ENCODE measurements at places on chromosomes 4 and X.

DNA sequence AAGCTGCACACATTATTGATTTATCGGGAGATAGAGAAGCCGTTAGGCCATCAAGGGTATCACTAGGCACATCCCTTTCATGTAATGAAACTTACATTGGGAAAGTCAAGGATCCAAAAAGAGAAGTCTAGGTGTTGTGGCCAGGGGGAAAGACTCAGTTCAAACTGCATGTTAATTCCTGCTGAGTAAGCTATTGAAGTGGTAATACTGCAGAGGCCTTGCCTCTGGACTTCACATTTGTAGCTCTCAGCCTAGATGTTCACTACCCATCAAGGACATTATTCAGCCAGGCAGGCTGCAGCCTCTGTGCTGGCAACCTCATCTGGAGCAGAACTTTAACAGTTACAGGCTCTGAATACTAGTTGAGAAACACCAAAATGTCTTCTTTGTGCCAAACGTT is 2094.5 kb upstream of the AGA start:
- DNase-seq, result no peak

GRCh38 chr4:140098455-140099160 is 55.4 kb downstream of the MAML3 start:
- no peak for DNase-seq

DNA sequence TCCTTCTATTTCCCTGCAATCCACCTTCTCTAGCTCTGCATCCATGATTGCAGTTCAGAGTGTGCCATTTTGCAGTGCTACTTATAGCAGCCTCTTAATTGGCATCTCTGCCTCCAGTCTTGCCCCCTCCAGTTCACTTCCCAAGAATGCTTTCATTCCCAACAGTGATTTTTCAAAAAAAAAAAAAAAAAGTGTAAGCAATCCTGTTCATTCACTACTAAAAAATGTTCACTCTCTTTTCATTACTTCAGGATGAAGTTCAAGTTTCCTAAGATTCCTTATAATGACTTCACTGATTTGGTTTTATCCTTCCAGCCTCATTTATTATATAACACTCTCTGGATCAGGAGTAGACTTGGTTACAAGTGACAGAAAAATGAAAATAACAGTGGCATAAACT is 124.7 kb upstream of the LNX1 start:
- no peak for DNase-seq

DNA sequence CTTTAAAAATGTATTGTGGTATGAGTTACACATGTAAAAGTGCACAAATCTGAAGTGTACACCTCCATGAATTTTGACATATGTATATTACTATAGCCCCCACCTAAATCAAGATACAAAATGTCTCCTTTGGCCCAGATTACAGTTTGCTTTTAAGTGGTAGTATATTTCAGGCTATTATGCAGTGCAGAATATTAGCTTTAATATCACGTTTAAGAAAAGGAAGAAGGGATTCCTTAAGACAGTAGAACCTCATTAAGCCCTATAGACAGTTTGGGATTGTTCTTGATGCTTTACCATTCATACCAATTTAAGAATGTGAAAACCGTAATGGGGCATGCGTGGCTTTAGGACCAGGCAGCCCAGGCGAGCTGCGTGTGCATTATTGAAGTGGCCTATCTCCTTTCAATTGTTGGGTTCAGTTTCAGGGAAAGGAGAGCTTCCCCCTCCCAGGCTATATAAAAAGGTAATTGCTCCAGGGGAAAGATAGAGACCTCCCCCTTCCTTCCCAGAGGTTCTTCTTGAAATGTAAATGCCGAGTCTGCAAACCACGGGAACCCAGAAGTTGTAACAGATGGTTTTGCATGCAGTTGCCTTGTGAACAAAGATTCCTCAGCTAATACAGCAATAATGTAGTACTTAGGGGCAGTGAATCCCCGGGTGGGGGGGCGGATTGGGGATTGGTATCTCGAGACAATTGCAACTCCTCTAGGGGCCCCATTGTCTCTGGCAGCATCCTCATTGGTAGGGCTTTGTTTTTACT is 106.1 kb downstream of the UCHL1 start:
- peak; percentile 14 for DNase-seq

- no peak for DNase-seq
Observed at GRCh38 chrX:119622356-119623232, 16.4 kb upstream of the NKRF start.

DNA sequence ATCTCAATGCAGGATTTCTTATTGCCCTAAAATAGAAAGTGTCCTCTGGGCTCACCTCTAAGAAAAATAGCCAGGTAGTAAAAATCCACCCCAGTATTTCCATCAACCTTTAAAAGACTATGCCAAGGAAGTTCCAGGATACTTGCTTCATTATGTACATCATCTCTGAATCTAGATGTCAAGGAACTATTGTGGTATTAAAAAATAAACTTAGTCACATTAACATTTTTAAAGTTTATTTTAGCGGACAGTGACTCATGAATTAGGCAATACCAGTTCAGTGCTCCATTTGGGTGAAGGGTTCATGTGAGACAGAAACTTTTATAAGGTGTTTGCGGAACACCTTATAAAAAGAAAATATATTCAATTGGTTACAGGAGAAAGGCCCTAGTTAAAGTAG is 209.2 kb downstream of the ADAM29 start:
- no peak for DNase-seq

- no peak for DNase-seq
Observed at GRCh38 chrX:48800574-48801279, 1.1 kb upstream of the HDAC6 start.

GRCh38 chrX:16654093-16654492 is 4.1 kb downstream of the S100G start:
- DNase-seq, result no peak

DNA sequence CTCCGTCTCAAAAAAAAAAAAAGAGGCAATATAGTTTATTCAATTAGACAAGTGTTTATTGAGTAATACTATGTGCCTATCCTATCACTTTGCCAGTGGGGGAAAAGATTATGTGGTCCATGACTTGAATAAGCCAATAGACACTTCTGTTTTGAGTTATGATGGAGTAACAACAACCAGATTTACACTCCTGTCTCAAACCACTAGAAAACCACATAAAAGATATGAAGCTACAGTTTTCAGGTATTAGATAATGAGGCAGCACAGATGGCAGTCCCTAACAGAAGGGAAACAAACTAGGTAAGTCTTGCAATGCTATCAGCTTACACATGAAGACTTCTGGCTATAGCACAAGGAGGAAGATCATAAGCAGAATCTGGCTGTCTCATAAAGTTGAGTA is 22.5 kb downstream of the NFXL1 start:
- DNase-seq, result no peak

GRCh38 chrX:149221230-149221629 is 283.9 kb downstream of the IDS start:
- DNase-seq, result no peak

DNA sequence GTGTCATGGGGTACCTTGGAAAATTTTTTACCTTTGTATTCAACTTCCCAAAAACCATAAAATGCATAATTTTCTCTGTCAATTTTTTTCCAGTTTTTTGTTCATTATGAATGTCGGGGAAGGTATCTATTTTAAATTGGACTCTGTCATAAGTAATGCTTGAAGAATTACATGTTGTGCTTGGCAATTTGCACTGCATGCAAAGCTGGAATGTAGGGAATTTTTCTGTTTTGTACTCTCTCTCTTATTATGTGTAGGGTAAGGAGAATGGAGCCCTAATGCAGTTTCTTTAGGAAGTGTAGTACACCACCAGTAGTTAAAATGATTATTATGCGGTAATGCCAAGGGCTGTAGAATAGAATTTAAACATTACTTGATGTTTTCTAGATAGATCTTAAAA is 137.7 kb upstream of the LIMCH1 start:
- DNase-seq, result no peak

- DNase-seq, result peak; percentile 54
Observed at GRCh38 chrX:11757719-11758399, at the start of gene MSL3. Gene MSL3 (plus strand): TSS chrX:11758237. CDS start chrX:11758264, 27 bp downstream.

DNA sequence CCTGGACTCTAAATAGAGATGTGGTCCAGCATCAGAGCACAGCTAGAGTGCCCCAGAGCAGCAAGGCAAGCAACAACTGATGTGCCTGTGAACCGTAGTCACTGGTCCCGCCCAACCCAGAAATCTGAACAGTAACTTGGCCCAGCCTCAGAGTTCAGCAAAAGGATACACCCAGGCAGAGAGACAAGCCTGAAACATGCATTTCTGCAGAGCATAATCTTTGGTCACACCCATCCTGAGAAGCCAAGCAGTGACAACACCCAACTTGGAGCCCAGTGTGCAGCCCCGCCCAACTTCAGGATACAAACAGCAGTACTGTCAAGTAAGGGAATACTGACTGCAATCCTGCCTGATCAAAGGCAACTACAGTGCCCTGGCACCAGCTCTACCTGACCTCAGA is 78.9 kb downstream of the CCDC160 start:
- no peak for DNase-seq

GRCh38 chr4:76729980-76730379 is 168.0 kb downstream of the SOWAHB start:
- DNase-seq, result no peak

DNA sequence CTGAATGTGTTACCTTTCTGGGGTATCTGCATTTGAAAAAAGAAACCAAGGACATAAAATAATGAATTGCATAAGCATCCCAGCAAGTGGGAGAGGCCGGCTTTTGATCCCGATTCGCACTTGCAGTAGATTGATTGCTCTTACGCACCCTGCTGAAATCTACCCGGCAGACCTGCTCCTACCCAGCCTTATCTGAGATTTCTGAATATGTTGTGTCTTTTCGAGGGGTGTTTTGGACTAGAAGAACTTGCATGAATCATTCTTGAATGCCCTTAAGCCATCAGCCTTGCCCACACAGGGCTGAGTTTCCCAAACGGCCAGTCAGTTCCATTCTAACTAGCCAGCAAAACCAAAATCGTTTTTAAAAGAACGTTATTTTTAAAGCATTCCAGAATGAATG is 174.4 kb upstream of the BCOR start:
- DNase-seq, result no peak

GRCh38 chrX:134369576-134369975 is 90.4 kb upstream of the HPRT1 start:
- no peak for DNase-seq

GRCh38 chrX:11143931-11144678 is 33.0 kb downstream of the HCCS start:
- DNase-seq, result peak; percentile 0

- DNase-seq, result no peak
Observed at GRCh38 chr4:73603854-73604584, 16.2 kb downstream of the RASSF6 start.

GRCh38 chrX:38095971-38096529 is 89.7 kb downstream of the SYTL5 start:
- no peak for DNase-seq

DNA sequence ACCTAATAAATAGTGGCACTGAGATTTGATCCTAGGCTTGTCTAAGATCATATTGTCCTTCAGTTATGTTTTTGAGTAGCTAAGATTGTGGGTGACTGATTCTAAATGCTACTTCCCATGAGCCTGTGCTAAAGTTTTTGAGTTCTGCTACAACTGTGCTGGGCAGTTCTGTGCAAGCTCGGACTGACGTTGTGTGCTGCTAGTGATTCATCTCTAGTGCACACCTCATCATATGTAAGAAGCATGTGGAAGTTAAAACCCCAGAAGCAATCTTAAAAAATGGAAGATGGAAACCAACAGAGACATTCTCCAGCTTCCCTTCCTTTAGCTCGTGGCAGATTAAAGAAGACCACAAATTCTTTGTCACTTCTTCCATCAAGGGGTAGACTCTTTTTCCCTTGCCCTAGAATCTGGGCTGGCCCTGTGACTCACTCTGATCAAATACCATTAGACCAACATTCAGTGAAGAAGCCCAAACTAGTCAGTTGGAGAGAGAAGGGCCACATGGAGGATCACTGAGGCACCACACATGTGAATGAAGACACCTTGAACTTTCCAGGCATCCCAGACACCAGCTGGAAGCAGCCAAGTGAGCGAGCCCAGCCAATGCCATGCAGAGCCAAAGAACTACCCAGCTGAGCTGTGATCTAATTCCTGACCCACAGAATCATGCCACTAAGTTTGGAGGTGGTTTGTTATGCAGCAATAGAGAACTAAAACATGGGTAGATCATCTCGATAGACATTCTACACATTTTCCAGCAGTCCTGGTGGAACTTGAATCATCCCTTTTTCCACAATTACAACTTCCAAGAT is 16.8 kb downstream of the ARHGAP6 start:
- DNase-seq, result no peak

GRCh38 chr4:150337734-150338133 is 244.2 kb upstream of the MAB21L2 start:
- DNase-seq, result no peak

- DNase-seq, result no peak
Observed at GRCh38 chr4:4986841-4987240, 32.4 kb downstream of the CYTL1 start.

- DNase-seq, result no peak
Observed at GRCh38 chr4:84389406-84389805, 109.7 kb downstream of the NKX6-1 start.

DNA sequence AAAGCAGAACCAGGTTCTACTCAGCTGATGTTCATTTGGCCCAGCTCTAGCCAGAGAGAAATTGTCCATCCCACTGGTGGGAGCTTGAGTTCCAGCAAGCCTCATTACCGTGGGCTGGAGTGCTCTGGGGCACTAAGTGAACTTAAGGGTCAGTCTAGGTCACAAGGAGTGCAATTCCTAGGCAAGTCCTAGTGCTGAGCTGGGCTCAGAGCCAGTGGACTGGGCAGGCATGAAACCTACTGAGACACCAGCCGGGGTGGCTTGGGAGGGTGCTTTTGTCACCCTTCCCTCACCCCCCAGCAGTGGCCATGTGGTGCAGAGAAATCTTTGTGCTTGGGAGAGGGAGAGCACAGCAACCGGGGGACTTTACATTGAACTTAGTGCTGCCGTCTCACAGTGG is 39.4 kb downstream of the GSX2 start:
- DNase-seq, result no peak

DNA sequence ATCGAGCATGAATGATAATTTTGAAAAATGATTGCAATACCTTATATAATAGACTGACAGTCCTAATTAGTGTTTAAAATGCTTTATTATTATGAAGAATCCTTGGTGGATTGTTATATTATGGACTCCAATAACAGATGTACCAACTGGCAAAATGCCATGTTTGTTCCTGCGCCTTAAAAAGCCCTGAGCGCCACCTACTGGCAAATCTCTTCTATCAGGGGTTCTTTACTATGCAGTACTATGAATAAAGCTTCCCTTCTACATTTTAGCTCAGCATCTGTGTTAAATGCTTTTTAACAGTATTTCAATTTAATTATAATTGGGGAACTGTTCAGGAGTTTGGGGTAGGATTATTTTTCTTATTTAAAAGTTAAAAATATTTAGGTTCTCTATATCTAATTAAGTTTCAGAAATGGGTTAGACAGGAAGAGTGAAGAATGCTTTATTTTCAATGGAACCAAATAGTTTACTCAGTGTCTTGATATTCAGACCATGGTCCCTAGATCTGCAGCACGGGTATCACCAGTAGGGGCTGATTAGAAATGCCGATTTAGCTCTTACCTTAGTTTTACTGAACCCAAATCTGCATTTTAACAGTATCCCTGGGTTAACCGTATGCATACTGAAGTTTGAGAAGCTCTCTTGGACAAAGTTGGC is 20.0 kb downstream of the CFAP97 start:
- DNase-seq, result peak; percentile 51

GRCh38 chr4:17708992-17709762 is 72.2 kb downstream of the FAM184B start:
- DNase-seq, result no peak

All from hypothalamus (tissue), 51 donors.